ENCODE measurements at places on chromosomes 2 and 18. TPM values are rescaled to one million over a fixed set of nuclear protein-coding genes. Genes with fewer than 3 reads are reported as not detected.

- no peak for DNase-seq
These were observed 14.9 kb upstream of the KLF11 start for GRCh38 chr2:10028407-10028987.

DNA sequence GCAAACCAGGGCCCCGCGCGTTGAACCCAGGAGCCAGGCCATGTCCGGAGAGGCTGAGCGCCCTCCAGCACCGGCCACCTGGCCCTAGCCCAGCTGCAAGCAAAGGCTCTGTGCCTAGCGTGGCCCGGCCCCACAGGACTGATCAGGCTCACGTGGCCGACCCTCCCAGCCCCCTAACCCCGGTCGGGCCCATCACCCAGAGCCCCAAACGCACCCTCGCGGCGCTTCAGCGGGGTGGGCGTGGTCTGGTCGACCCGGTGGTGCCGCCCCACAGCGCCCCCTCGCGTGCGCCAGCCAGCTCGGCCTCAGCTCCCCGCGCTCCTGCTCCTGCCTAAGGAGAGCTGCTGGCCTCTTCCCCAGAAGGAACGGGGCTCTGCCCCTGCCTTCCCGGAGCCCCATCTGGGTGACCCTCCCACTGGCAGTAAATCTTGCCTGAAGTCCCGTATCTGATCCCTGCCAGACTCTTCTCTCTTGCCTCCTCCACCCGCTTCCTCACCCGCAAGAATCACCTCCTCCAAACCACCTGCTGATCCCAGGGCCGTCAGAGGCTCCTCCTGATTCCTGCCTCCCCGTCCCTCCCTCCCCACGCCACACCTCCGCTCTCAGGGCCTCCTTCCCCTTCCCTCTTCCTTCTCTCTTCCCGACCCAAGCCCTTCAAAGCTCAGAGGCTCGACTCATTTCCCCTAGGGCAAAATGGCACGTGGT, 12.3 kb upstream of the TEX51 start:
- peak; percentile 67 for DNase-seq

- no peak for DNase-seq
These were observed 18.2 kb upstream of the BBS5 start for GRCh38 chr2:169461143-169461542.

- no peak for DNase-seq
These were observed 149.9 kb upstream of the COPS8 start for GRCh38 chr2:236935631-236936445.

- DNase-seq = no peak
These were observed 14.4 kb downstream of the DNAJC10 start for GRCh38 chr2:182730486-182730885.

DNA sequence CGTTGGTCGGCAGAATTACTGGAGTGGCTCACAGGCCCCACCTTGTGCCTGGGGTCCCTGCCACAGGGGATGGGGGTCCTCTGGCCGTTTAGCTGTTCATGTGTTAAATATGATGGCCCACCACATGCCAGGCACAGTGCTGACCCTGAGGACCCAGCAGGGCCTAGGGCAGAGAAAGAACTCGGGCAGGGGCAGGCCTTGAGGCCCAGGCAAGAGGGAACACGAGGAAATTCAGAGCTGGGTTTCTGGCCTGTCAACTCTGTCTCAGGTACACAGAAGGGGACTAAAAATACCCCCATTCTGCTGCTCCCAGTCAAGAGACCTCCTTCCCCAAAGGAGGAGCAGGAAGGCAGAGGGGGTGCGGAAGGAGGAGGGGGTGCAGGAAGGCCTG, 66.2 kb downstream of the DNMT3A start:
- no peak for DNase-seq

- DNase-seq = no peak
These were observed 74.0 kb upstream of the ITPRID2 start for GRCh38 chr2:181817509-181817908.

DNA sequence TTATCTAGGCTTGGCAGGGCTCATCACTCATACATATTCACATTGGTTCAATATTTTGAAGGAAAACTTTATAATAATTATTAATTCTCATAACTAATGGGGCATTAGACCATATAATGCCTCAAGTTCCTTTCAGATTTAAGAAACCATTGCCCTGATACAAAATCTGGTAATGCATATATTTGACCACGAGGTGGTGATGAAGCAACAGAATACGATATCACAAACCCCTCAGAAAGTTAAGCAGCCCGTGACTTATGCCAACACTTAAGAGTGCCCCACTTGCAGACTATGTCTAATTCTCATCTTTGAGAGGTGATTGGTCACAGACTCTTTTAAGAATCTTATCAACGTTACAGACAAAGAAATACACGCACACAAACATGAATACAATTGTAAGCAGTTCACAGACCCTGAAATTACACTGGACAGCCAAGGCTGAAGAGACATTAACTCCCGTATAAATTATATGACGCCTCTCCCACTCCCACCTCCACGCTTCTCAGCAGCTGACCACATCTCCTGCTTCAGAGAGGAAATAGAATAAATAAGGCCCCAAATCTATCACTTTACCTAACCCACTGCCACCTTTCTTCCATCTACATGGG, 20.7 kb upstream of the DNAH6 start:
- no peak for DNase-seq

- no peak for DNase-seq
These were observed 847.3 kb upstream of the ACVR2A start for GRCh38 chr2:146997488-146997887.

DNA sequence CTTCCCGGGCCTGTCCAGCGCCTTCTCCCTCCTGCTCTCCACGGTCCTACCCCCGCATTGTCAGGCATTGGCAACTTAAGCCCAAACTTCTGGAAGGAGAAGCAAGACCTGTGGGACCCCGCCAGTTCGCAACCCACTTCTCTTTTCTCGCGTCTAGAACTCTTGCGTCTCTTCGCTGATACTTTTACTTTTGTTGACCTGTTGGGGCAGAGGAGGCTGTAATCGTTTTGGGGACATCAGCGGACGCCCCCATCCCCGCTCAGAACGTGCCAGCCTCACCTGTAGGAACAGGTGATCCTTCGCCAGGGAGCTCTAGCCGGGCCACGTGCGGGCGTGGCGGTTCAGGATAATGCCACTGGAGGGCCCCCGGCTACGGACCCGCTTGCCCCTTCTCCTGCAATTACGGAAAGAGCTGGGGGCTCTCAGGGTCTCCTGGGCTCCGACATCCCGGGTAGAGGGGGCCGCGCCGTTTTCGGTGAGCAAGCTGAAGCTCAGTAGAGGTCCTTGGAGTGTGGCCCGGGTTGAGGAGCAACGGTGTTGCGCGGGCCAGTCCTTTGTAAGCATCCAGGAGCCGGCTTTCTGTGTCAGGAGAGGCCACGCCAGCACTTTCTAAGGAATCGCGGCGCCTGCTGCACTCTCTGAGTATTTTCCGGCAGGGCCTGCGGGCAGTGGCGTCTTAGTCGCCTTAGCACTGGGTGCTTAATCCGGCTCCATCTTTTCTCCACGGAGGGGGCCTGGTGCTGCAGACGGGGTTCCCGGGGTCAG, 1.6 kb downstream of the MTCL1 start:
- DNase-seq = peak; percentile 33

DNA sequence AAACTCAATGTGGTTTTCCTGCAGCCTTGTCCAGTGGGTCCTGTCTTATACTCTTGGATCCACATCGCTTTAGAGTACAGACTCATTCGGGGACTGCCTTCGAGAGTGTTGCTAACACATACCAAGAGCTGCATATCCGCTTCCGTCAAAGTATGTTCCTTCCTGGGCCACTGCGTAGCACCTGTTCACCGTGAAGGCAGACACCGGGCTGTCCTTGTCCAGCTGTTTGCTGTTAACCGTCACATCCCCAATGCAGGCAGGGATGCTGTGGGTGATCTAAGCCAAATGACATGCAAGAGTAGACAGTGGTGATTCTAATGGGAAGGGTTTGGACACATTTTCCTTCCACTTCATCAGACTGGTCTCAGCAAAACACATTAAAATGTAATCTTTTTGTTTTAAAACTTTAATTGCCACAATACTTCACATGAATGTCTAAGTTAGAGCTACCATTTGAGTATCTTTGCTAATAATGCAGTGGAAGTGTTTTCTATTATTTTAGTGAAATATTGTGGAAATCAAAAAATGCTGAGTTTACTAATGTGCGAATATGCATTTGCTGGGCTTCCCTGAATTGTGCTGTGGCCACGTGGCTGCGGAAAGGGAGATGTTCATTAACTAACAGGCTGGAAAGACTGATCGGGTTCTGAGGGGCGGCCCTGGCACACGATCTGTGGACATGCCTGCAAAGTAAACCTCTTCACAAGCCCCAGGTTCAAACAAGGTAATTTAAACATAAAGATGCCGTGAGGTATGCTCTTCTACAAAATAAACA, 169.1 kb downstream of the LAMA1 start:
- no peak for DNase-seq

DNA sequence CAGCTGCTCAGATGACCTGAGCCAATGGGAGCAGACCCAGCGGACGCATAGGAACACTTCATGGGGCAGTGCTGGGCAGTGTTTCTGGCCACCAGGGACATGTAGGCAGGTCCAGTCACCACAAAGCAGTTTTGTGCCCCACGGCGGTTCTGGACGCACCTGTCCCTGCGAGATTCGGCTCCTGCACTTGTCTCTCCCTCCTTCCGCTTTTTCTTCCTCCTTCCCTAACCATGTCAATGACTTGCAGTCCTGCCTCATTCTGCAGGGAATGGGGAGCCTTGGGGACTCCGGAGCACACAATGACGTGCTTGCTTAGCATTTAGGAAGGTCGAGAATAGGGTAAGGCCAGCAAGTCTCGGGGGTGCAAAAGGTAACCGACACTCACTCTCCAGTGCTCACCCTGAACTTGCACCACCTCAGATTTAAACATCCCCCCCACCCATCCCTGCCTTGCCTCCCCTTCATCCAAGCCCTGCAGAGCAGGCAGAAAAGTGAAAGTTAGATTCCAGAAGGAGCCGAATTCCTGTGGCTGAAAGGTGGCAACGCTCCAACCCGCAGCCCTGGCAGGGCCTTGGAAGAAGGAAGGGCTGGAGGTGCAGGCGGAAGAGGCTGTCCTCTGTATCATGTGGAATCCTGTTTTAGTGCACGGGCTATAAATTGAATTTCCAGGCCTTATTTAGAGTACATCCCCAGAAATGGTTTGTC, 40.5 kb upstream of the ATG16L1 start:
- peak; percentile 75 for DNase-seq

DNA sequence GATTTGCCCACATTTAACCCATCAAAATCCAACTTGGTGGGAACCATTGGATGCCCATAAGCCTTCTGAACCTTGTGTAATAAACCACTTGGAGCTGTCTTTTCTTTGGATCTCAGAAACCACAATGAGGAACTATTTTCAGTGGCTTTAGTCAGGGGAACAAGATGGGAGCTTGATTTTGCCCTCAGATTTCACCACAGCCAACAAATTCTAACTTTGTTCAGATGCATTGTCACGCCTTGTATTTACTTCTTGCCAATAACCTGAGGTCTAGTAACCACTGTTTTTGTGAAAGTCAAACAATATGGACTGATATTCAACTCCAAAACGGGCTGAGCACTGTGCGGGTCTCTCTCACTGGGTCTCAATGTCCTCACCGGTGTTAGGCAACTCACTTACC, 508.2 kb downstream of the TNS1 start:
- DNase-seq = no peak

DNA sequence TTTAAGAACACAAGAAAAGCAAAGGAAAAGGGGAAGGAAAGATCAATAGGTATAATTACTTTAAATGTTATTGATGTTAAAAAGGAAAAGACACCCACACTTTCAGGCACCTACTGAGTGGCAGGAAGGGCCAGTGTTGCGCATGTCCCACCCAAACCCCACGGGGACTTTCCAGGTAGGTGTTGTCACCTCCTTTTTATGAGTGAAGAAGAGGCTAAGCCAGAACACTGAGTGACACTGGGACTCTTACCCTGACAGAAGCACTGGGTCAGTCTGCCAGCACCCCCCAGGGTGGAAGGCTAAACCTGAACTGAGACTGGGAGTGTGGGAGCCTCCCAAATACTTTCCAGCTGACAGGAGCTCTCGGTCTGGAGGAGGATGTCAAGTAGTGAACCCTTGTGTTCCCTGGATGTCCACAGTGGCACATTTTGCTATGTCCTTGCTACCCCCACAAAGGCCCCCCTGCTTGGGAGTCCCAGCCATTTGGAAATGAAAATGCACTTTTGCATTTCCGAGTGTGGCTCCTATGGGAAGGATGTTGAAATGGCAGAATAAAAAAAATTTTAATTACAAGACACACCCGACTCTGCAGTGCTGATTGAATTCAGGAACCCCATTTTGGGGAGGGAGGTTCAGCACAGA, 90.9 kb upstream of the SMAD2 start:
- no peak for DNase-seq

DNA sequence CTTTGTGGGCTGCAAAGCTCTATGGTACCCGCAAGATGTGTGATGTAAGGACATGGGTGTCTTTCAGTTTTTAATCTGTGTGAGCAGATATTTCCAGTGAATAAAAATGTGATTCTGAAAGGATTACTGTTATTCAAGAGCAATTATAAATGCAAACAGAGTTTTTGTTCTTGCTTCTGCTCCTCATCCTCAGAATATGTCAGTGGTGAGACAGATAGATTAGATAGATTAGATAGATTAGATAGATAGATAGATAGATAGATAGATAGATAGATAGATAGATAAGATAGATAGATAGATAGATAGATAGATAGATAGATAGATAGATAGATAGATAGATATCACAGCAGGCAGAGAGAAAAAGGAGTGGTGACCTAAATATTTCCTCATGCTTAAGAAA, 142.6 kb downstream of the RTN4 start:
- no peak for DNase-seq

- DNase-seq = peak; percentile 79
These were observed 368.4 kb downstream of the MTX2 start for GRCh38 chr2:176637486-176638166.

GRCh38 chr2:26475037-26475436, 2.9 kb downstream of the OTOF start:
- no peak for DNase-seq

DNA sequence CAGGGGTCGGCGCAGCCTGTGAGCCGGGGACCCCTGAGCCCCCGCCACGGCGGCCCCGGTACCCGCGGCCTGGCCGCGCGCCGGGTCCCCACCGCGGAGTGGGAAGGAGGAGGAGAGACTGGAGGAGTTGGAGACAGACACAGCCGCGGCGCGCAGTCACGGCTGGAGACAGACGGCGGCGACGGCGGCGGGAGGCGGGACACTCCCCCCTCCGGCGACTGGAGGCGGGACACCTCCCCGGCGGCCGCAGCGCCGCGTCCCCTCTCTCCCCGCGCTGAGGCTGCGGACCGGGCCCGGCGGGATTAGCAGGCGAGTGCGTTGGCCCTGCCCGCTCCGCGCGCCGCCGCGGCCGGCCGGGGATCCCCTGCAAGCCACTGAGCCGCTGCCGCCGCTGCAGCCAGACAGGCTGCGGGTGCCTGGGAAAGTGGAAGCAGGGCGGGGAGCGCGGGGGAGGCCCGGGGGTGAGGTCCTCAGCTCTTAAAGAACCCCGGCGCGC, 1.0 kb upstream of the LDLRAD4 start:
- peak; percentile 49 for DNase-seq

The CDH7 gene
- total RNA-seq = 2.8 TPM

The KLF11 gene
- 23.4 TPM for total RNA-seq

The SPP2 gene
- total RNA-seq = not detected

The CPS1 gene
- total RNA-seq = 10.8 TPM

The TUBB6 gene
- 304 TPM for total RNA-seq

The TEX44 gene
- not detected for total RNA-seq
